ENCODE measurements at places on chromosomes 3 and 15.
A peak's percentile ranks its signal among the peaks of the same experiment; 100 is the strongest.

DNA sequence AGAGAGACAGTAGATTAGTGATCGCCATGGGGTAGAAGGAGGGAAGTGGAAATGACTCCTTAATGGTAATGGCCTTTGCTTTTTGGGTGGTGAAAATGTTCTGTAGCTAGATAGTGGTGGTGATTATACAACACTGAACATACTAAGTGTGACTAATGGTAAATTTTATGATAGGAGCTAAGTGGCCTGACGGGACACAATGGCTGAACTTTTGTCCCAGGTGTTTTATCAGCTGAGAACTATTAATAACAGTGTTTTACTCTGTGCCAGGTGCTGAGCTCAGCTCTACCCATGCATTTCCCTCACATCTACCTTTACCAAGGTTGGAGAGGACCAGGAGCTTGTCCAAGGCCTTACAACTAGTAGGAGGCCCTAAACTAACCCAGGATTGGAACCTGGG is 66.8 kb downstream of the TRIM71 start:
- DNase-seq: no peak

GRCh38 chr15:78004919-78005634 is 72.4 kb downstream of the TBC1D2B start:
- no peak for DNase-seq

- no peak for DNase-seq
These were observed 676.0 kb downstream of the GRM7 start for GRCh38 chr3:7536921-7537320.

DNA sequence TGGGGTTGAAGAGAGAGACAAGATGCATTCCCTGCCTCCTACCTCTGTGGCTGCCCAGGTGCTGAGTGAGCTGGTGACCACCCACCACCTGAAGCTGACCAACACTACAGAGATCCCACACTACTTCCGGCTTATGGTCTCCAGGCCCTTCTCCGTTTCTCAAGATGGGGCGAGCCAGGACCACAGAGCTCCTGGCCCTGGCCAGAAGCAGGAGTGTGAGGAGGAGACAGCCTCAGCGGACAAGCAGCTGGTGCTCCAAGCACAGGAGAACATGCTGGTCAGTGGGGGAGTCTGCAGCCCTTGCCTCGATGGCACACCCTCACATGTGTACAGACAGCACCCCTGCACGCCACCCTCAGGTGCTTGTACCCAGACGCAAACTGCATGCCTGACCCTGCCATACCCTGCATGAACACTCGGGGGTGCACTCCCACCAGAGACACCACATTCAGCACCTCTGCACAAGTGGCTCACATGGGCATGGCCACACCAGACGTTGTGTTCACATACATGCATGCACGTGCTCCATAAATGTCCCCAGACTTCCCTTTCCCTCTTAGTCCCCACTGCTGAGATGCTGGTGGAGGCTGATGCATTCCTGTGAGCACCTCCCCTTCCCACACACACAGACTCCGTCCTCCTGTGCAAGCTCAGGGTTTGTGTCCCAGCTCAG is 19.0 kb downstream of the ACAA1 start:
- peak; percentile 89 for DNase-seq

- no peak for DNase-seq
These were observed 1084.2 kb downstream of the TUSC7 start for GRCh38 chr3:117793622-117794265.

DNA sequence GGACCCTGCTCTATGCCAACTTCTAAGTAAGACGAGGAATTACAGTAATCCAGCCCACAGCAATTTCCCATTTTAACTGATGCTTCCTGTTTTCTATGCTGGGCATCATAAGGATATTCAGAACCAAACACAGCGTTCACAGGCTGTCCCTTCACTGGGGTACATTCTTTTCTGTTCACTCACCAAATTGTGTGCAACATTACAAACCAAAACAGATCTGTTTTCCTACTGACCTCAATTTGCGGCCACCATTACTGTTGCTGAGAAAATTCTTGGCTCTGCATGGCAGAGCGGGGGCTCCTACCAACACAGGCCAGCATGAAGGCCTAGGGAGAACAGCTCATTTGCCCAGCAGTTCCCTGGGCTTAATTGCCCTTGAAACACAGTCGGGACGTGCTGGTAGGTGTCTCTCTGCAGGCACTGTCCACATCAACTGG is 76.5 kb downstream of the MYO1E start:
- DNase-seq: peak; percentile 45

GRCh38 chr15:31459400-31459748 is 132.7 kb downstream of the KLF13 start:
- DNase-seq: no peak

DNA sequence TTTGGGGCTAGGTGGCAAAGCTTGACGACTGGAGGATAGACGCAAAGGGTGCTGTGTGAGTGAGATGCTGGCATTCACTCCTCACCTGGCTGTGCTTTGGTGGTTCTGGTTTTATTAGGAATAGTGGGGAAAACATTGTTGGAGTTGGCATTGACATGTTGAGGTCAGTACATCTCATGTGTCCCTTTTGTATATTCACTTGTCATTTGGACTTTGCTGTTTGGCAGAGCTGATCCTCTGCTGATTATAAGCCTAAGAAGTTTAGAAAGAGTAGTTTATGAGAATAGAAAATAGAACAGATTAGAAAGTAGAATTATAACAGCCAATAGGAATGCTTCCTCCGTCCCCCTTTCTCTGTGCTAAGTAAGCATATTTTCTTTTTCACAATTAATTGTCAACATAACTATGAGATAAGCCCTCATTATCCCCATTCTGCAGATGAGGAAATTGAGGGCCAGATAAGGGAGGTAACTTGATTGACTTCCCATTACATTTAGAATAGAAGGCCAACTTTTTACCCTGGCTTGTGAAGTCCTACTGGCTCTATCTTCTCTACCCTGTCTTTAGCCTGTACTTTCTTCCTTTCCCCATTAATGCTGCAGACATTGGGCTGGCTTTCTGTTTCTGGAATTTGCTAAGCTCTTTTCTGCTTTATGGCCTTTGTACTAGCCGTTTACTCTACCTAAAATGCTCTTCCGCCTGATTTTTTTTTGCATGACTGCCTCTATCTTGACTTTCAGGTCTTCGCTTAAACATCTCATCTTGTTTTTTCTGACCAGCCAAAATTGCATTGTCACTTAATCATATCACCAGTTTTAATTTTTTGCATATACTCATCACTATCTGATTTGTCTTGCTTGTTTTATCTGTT is 12.8 kb downstream of the ITPR1 start:
- no peak for DNase-seq

- DNase-seq: no peak
These were observed 289.6 kb downstream of the EFHB start for GRCh38 chr3:19644405-19644804.

DNA sequence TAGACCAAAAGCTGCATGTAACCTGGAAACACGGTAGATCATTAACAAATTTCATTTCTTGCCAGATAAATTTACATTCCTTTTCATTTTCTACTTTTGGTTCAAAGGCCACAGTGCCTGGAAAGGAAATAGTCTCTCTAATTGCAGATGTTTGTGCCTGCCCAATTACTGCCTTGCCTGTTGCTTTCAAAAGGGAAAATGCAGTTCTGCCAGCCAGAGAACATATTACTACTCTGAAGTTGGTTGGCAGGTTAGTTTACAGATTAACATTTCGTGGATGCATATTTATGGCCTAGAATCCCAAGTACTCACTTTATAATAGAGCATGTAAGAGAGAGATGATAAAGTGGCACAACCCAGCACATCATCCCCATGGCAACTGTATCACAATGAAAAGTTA is 124.3 kb upstream of the LRRC3B start:
- DNase-seq: no peak

- DNase-seq: no peak
These were observed 35.5 kb downstream of the C3orf80 start for GRCh38 chr3:160260587-160261270.

- DNase-seq: peak; percentile 51
These were observed 14.7 kb downstream of the FHIT start for GRCh38 chr3:61236556-61236955.

DNA sequence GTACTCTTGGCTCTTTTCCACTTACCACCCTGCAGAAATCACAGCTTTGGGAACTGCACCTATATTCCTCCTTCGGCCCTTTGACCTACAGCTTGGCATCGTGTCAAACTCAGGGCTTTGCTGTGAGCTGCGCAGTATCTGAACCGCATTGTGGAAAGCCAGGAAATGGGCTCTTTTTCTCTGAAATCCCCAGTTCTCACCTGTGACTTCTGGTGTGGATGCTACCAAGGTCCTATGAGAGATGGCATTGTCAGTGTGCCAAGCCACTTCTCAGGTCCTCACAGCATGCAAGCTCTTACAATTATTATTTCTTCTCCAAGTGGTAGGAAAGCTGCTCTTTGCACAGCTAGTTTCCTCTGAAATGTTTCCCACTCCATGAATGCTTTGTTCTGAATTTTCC is 450.6 kb upstream of the TBL1XR1 start:
- no peak for DNase-seq

- DNase-seq: no peak
These were observed 74.2 kb upstream of the POU1F1 start for GRCh38 chr3:87350367-87351199.

DNA sequence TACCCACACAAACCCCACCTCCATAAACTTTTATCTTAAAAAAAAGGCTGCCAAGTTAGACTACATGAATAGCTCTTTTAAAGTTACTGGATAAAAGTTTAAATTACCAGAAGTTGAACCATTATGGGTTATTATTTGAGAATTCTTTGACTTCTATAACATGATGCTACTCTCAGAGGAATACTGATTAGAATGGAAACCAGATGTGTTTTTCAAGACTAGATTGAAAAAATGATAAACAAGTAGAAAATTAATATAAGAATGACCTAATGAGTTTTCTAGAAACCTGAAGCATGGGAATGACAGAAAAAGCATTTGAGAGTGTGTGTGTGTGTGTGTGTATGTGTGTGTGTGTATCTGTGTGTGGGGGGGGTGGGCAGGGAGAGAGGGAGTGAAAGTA is 12.4 kb upstream of the FGF7 start:
- DNase-seq: no peak

DNA sequence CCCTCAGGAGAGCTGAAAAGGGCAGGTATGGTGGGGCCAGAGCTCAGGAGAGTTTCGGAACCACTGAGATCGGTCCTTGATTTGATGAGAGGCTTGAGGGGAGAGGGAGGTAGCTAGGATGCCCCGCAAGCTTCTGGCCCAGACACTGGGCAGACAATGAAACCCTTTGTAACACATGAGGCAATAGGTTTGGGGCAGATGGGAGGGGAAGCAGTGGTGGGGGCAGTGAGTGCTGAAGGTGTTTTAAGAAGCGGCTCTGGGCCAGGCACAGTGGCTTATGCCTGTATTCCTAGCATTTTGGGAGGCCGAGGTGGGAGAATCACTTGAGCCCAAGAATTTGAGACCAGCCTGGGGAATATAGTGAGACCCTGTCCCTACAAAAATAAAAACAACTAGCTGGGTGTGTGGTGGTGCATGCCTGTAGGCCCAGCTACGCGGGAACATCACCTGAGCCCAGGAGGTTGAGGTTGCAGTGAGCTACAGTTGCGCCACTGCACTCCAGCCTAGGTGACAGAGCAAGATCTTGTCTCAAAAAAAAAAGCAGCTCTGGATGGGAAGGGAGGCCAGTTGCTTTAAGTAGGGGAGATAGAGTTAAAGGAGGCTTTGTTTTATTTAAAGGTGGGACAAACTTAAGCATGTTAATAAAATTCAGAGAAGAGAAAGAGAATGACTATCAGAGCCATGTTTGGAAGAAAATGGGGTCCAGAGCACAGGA is 9.6 kb upstream of the SNX22 start:
- peak; percentile 26 for DNase-seq

DNA sequence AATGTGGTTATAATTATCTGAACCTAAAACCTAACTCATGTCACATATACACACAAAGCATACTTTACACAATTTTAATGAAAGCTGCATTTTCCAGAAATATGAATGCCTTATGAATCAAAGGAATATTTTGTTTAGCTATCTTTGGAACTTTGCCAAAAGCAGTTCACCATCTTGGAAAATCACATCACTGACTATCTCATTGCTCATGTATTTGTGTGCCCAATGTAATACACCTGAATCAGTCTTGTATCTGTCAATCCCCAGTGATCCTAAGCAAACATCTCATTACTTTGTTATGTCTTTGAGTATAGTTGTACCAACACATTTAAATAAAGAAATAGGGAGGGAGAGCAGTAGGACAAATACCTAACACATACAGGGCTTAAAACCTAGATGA is 15.6 kb upstream of the CD47 start:
- DNase-seq: no peak

DNA sequence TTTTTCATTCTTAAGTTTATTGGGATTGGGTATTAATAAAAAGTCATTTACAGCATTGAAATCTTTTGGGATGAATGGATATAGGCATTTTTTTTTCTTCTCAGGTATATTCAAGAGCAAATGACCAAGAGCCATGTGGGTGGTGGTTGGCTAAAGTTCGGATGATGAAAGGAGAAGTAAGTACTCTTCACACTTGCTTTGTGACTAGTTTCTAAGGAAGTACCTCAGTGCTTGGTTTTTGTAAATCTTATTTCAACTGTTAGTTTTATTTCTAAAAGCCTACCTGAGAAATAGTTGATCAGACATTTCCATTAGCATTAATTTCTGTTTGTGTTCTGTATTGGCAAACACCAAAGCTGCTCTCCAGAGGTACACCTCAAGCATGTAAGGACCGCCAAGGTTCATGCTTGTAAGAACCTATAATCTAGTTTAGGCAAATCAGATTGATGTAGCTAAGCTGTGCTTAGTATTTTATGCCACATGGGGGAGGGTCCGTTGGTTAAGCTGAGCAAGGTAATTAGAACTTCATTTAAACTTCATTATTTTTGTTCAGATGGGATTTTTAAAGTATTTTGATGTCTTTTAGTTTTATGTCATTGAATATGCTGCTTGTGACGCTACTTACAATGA is 35.4 kb downstream of the FXR1 start:
- DNase-seq: no peak

DNA sequence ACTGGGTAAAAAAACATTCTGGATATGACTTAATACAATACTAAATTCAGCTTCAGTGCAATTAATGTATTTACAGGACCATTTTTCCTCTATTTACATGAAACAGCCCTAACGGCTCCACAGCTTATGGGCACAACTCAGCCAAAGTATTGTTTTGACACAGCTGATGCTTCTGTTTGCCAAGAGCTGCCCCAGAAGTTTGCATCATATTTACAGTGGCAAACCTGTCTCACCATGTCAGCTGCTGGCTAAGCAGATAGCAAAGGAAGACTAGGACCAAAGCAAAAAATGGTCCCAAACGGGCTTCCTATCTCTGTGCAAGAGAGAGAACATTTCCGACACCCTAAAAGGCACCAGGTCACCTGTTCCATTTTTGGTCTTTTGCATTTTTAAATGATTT is 94.5 kb downstream of the ADAMTS9 start:
- DNase-seq: no peak

- DNase-seq: no peak
These were observed 54.8 kb downstream of the UBP1 start for GRCh38 chr3:33385423-33385822.

- DNase-seq: no peak
These were observed 84.6 kb upstream of the DPH6 start for GRCh38 chr15:35630532-35630931.

GRCh38 chr3:143098032-143098764 is 21.4 kb upstream of the CHST2 start:
- no peak for DNase-seq

- peak; percentile 75 for DNase-seq
These were observed 105.3 kb downstream of the MAP4 start for GRCh38 chr3:47910777-47911440.
